ENCODE measurements at places on chromosomes 4 and X. TPM values are rescaled to one million over a fixed set of nuclear protein-coding genes. Genes with fewer than 3 reads are reported as not detected.

GRCh38 chrX:109848461-109849050 is 115.5 kb upstream of the ACSL4 start:
- DNase-seq, result no peak

- DNase-seq, result no peak
Measured at GRCh38 chr4:55663145-55663544, 27.0 kb upstream of the NMU start.

- DNase-seq, result no peak
Measured at GRCh38 chr4:45004847-45005565, 278.6 kb upstream of the GNPDA2 start.

GRCh38 chr4:102301167-102301566 is 44.1 kb downstream of the SLC39A8 start:
- DNase-seq, result no peak

DNA sequence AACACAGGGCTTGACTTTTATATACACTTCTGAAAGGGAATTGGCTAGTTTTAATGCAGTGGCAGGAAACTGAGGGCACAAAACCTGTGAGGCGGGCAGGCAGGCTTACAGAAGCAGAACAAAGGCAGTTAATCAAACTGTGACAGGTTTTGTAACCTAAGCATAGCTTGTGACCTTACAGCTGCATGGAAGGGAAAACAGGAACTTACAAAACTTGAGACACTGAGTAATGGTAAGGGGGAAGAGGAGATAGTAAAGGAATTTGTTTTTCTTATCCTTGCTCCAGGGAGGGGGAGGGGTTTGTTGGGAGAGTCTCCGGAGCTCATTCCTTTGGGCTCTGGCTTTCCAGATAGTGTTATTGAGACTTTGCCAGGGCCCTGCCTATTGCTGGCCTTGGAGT is 55.6 kb downstream of the SLITRK4 start:
- DNase-seq, result no peak

- DNase-seq, result no peak
Measured at GRCh38 chr4:152981842-152982241, 45.7 kb downstream of the FHDC1 start.

GRCh38 chrX:41339148-41339547 is 5.2 kb downstream of the DDX3X start:
- no peak for DNase-seq

DNA sequence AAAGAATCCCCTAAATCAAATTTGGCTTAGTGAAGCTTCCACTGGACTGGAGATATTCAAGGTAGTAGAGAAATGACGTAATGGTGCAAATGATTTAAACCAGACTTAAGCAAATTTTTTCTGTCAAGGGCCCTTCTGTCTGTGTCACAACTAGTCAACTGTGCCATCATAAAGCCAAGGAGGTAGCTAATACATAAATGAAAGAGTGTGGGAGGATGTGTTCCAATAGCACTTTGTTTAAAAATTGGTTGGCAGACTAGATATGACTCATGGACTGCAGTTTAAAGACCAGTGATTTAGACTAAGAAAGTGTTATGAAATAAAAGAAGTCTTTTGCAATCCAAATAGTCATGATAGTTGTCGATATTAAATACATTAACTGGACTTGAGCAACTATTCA is 24.3 kb upstream of the TEX13C start:
- DNase-seq, result no peak

DNA sequence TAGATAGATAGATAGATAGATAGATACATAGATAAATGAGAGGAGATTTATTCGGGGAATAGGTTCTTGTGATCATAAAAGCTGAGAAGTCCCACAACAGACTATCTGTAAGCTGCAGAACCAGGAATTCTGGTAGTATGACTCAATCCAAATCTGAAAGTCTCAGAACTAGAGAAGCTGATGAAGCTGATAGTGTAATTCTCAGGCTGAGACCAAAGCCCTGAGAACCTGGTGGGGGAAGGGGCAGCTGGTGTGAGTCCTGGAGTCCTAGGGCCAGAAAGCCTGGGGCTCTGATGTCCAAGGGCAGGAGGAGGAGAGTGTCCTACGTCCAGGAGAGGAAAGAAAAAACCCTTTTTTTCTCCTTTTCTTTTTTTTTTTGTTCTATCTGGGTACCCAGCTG is 8.0 kb upstream of the BANK1 start:
- DNase-seq, result no peak

DNA sequence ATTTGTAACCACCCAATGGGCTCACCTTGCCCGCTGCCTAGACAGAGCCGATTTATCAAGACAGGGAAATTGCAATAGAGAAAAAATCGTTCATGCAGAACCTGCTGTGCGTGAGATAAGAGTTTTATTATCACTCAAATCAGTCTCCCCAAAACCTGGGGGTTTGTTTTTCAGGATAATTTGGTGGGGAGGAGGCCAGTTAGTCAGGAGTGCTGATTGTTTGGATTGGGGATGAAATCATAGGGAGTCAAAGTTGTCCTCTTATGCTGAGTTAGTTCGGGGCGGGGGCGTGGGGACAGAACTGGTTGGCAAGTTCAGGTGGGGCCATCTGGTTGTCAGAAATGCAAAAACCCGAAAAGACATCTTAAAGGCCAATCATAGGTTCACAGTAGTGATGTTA is 203.0 kb downstream of the MAB21L2 start:
- no peak for DNase-seq

DNA sequence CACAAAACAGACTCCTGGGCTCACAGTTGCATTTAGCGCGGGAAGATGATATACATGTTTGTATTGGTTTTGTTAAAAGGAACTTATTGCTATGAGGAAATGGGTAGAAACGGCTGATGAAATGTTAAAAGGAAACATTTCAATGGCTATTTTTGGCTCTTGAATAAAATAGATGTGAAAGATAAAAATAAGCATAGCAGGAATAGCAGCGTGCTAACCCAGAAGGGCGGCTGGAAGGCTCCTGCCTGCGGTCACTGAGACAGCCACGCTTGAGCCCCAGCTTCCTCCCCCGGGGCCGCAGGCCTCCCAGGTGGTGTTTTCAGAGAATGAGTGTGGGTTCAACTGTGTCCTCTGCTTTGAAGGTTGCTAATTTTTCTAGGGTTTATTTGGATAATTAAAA is 35.0 kb upstream of the CLCN4 start:
- no peak for DNase-seq

- peak; percentile 86 for DNase-seq
Measured at GRCh38 chrX:1205681-1206611, 6.5 kb downstream of the CRLF2 start.

DNA sequence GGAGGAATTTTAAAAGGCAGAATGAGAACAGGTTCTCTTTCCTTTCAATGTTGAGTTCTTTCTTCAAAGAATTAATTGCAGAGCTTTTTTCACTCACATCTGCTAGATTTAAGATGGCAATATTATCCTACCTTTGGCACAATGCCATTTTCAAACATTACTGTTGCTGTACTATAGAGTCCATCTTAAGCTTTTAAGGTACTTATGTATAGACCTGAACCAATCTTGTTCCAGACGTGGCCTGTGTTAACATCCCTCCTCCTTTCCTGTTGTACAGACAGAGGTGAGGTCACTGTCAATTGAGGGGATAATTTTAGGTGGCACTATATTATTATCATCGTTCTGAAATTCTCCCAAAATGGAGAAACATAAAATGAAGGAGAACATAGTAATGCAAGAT is 53.0 kb upstream of the MYOZ2 start:
- no peak for DNase-seq

The MAGEC3 gene
- not detected for total RNA-seq

The ASB12 gene
- not detected for total RNA-seq

The IGFBP7 gene
- total RNA-seq, result 715 TPM

The AMOT gene
- 3.2 TPM for total RNA-seq

The TLR1 gene
- total RNA-seq, result 2.4 TPM

The TEX13D gene
- not detected for total RNA-seq

The ANXA10 gene
- 1.1 TPM for total RNA-seq

The PHOX2B gene
- not detected for total RNA-seq

The SSX2B gene
- total RNA-seq, result not detected

All from osteoblast (primary cell).